ENCODE measurements at places on chromosomes 7 and 10.

DNA sequence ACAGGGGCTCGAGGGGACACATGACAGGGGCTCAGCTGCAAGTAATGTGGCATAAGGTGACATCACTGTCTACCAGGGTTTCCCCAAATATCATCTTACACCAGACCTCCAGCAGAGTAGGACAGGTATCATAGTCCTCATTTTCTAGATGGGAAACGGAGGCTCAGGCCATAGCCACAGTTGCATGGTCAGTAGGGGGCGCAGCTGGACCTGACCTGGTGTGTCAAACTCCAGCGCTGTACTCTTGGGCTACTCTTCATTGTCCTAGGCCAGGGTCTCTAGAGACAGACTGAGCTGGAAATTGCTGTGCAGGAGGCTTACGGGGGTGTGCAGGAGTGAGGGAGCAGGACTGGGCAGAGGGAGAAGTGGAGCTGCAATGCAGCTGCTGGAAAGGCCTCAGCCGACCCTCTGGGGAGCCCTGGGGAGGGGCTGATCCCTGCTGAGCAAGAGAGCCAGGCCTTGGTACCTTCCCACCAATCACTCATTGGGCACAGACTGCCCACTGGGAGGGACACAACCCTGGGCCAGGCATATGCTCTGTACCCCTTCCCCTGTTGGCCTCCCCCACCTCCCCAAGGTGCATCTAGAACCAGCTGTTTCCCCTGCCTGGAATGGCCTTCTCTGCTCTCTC is 89.9 kb downstream of the CDH23 start:
- peak; percentile 5 for DNase-seq

DNA sequence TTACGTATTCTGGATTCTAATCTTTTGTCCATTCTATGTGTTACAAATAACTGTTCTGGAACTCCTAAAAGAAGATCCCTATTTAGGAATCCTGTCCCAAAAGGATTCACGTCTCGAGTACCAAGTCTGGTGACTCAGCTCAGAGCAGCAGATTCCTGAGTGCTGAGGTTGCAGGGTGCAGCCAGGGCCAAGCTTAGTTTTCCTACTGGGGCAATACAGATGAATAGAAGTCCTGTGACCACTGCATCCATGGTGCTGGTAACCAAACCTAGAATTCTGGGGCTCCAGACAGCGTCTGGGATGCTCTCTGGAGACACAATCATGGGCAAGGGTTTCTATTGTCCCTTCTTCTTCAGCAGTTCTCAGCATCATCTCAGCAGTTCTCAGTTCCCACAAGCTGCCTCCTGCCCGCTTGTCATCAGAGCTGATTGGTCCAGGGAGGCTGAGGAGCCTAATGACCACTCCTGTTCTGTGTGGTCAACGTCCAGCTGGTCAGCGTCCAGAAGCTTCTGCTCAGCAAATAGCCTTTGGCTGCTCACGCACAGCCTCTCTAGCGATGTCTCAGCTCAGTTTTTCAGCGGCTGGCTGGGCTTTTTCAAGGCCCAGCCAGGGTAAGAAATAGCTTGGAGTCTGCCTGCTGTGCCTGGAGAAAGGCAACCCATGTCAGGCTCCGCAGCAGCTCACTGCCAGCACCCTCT is 50.4 kb upstream of the C7orf33 start:
- no peak for DNase-seq

DNA sequence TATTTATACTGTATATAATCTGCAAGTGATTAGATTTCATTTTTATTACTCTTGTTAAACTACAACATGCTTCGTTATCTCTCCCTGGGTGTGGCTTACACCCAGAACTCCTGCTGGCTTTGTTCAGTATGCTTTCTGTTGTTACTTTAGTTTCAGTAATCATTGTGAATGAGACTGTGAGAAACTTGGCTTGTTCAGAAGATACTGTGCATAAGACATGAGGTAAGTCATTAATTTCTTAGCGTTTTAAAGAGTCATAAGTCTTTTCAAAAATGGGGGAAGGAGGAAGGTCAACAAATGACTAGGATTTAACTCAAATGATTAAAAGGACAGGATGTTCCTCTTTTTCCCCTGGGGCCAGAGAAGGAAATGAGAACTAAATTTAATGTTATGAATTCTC is 11.6 kb upstream of the ADD3 start:
- no peak for DNase-seq

DNA sequence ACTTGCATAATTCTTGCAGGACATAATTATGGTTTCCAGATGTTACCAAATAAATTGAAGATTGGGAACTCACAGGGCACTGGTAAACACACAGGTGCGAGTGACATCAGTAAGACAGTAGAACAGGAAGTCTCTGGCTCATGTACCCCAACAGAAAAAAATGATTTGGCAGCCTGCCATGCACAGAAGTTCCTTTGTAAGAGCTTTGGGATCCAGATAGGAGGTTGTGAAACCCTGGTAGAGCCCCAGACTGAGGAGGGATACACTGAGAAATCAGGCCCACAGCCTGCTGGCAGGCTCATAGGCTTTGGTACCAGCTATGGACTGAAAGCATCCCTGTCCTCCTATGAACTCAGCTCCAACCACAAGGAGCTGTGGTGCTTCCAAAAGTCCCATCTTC is 118.0 kb downstream of the COBL start:
- no peak for DNase-seq

DNA sequence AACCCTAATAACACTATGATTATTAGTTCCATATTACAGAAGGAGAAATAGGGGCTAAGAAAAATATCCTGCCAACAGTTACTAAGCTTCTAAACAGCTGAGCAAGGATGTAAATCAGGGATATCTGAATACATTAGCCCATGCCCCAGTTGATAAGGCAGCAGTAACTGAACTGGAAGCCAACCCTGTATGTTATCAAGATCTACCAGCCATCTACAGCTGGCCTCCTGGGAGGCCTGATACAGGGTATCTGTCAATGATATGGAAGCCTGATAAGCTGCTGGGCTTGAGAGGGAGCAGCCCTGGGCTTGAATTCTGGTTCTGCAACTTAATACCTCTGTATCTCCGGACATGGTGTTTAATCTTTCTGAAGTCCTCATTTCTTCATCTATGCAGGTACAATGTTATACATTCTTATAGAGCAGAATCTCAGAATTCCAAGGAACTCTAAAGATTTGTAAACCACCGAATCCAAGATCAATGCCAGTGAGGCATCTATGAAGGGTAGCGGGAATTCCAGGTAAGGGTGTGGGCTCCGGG is 37.9 kb upstream of the AFAP1L2 start:
- no peak for DNase-seq

DNA sequence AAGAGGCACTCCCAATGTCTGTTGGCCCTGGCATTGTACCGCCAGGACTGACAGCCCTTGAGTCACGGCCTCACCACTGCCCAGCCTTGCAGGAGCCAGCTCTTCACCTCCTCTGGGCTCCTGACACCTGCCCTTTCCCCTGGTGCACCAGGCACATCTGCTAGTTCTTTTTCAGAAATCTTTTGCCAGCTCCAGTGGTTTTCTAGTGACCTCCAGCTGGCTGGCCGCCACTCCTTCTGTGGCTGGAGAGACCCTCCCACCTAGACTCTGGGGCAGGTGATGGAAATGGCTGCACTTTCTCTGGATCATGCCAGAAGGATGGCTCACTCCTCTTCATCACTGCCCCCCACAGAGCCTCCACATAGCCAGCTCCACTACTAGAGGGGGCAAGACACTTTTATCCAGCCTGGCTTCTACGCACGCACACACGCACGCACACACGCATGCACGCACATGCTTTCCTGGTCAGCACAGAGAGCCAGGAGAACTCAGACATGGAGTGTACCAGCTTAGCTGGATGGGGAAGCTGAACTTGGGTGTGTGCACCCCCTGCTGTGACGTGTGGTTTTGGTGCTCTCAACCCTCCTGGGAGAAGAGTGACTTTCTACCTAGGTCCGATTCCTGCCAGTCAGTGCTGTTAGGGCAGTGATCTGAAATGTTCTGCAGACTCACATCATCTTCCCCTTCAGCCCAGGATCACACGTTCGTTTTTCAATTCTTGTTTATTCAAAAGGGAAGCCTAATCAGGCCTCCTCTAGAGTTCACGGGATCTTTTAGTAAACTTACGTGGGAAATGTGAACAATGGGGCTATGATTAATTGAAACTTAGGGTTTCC is 222.0 kb downstream of the PRPF18 start:
- DNase-seq = no peak

DNA sequence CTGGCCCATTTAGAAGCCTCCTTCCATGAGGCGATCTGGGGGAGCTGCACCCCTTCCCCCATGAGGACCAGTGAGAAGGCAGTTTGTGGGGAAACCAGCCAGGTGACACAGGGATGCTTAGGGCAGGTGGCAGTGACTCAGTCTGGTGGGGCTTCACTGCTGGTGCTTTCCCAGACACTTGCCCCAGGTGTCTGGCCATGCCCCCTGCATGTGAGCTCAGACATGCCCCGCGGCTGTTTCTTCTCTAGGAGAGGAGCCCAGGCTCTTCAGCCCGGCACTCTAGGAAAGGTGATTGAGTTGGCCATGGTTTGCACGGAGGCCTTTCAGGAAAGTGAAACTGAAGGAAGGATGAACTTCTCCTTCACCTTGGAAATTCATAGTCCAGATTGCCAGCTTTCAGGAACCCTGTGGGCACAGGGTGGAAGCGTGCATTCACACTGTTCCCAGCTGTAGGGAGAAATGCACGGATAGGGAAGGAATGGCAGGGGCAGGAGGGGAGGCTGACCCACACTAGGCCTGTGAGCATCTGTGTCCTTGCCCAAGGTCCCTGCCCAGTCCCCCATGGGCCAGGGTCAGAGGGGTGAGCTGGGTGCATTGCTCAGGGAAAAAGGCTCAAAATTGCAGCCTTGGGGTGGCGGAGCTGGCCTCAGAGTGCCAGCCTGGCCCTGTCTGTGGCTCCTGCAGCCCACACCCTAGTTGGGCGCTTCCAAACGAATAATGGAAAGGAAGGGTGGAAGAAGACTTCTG is 359.1 kb downstream of the GLRX3 start:
- DNase-seq = no peak

DNA sequence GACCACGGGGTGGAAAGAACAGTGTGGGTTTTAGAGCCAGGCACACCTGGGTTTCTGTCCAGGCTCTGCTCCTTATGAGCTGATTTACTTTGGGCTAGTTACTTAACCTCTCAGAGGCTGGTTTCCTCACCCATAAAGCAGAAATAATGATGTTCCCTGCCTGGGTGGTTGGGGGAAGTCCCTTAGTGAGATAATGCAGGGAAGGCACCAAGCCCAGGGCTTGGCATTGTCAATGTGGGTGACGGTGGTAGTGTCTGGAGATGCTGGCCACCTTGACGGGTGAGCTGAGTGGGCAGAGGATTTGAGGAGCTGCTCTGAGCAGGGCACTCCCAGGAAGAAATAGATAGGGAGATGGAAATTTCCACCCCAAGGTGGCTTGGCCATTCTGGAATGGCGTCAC is 65.2 kb downstream of the SH2D4B start:
- DNase-seq = no peak

- no peak for DNase-seq
Measured at GRCh38 chr7:66344166-66344565, 139.0 kb downstream of the TPST1 start.

DNA sequence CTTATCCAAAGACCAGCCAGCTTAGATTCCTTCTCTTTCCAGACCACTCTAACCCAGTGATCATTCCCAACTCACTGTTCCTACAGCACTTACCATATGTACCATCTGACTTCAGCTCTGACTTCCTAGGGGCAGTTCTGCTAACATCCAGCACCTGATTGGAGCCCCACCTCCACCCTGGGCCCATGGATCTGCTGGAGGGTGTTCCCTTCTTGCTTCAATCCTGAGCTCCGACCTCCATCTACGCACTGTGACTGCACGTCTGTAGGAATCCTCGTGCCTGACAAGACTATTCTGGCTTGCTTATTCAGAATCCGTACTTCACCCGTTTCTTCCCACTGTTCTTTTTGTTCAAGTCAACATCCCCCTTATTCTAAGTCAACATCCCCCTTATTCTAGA is 57.6 kb downstream of the HIPK2 start:
- no peak for DNase-seq

DNA sequence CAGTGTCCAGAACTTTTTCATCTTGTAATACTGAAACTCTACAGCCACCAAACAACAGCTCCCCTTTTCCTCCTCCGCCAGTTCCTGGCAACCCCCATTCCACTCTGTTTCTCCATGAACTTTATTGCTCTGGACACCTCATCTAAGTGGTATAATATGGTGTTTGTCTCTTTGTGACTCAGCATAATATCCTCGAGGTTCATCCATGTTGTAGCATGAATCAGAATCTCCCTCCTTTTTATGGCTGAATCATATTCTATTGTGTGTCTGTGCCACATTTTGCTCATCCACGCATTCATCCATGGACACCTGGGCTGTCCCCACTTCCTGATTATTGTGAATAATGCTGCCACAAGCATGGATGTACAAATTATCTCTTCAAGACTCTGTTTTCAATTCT is 124.4 kb upstream of the FGFR2 start:
- DNase-seq = no peak

DNA sequence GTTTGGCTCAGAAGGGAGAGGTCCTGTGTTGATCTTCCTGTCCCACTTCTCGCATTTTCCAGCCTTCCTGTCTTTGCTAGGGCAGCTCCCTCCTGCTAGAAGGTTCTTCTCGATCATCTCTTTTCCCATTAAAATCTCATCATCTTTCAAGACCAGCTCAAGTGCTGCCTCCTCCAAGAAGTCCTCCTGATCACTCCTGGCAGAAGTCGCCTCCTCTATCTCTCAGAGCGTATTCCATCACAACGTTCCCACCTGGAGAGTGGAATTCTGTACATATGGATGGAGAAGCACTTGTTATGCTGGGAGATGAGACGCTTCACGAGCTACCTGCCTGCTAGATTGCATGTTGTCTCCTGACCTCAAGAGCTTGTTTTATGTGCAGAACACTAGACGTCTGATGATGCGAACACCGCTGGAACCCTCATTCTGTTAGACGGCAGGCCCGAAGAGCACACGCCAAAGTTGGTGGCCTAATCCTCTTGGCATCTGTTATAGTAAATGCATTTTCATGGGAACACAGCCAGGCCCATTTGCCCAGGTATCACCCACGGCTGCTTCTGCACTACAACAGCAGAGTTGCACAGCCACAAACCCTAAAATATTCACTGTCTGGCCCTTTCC is 68.0 kb upstream of the INSIG1 start:
- no peak for DNase-seq

- DNase-seq = no peak
Measured at GRCh38 chr7:101234636-101235035, 3.0 kb downstream of the CLDN15 start.

GRCh38 chr10:128316925-128317324 is 190.7 kb upstream of the MKI67 start:
- DNase-seq = no peak

GRCh38 chr7:99693427-99694200 is 13.8 kb upstream of the CYP3A5 start:
- DNase-seq = no peak

GRCh38 chr10:57963546-57963945 is 304.1 kb downstream of the IPMK start:
- DNase-seq = no peak

GRCh38 chr10:43204943-43205671 is 61.8 kb downstream of the RASGEF1A start:
- no peak for DNase-seq

DNA sequence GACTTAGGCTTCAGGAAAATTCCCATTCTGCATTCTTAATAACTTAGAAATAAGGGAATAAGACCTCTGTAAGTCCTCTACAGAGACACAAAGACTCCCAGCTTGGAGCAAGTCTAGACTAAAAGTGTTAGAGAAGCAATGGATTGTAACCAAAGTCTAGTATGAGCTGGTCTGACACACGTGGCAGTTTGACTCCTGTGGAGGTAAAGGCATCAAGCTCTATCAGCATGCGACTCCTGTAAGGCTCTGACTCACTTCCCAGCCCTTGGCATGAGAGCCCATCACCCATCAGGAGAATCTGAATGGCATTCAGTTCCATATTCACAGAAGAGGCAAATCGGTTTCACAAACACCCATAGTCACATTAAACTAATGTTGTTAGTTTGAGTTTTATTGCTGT is 4.4 kb upstream of the VSTM4 start:
- no peak for DNase-seq

- DNase-seq = no peak
Measured at GRCh38 chr7:144102041-144102440, 7.3 kb upstream of the OR2A2 start.

Data from non-pigmented ciliary epithelial cell (primary cell).